ENCODE measurements at places on chromosomes 3 and 15.

DNA sequence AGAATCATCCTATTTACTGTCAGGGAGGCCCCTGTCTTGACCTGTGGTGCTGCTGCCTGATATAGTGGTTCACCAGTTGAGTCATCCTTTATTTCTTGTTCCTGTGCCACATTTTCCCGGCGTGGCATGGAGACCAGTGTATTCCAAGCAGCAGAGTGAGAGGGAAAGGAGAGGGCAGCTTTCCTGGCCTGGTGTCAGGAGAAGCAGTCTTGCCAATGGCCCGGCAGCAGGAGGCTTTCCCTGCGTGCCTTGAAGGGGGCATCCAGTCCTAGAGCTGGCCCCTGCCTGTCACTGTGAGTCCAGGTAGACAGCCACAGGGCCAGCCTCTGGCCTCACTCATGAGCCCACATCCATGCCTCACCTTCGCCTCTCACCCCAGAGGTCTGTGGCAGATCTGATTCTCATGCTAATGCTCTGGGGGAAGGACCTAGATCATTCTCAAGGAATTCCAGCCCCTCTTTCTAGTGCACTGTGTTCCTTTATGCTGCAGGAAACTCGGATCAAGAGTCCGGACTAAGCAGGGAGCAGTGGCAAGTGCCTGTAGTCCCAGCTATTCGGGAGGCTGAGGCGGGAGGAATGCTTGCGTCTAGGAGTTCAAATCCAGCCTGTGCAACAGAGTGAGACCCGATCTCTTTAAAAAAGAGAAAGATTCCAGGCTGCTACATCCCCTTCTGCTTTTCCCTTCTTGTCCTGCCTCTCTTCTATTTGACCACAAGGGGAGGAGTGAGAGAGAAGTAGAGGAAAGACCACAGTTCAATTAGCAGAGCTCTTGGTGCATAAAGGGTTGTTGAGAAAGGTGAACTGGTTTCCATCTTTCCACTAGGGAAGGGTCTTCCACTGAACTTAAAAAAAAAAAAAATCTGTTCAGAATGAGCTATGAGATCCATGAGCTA lies 66.8 kb upstream of the HACD2 start:
- no peak for DNase-seq

DNA sequence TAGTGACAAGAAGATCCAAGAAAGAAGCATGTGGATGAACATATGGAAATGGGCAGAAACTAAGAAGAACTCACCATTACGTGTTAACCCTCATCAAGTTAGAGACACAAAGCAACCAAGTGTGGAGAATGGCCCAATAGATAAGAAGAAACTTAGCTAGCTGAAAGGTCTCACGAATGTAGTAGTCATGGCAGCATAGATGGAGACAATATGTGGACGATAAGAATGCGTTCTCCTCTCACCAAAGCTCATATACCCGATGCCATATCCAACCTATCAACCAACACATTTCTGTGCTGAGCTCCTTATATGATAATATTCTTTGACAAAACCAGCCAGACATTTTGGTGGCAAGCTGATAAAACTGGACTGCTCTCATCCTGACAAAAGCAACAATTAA lies 15.1 kb upstream of the CLDN1 start:
- no peak for DNase-seq

- no peak for DNase-seq
Observed at GRCh38 chr3:194587438-194587931, 45.7 kb downstream of the TMEM44 start.

DNA sequence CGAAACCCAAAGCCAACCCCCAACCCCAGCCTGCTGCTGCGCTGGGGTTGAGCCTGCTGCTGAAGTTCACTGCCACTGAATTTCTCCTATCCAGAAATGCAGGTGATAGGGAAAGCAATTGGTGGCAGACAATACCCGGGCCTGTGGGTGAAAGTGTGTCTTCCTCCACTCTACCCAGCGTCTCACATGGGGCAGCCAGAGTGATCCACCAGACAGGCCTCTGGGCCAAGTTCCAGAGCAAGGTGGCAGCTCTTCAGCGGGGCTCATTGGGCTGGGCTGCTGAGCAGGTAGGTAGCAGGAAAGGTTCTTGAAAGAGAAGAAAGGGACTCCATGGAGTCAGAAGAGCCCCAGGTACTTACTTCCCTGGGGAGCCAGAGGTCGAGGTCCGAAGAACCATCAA lies 6.0 kb downstream of the ADCY5 start:
- DNase-seq: no peak

DNA sequence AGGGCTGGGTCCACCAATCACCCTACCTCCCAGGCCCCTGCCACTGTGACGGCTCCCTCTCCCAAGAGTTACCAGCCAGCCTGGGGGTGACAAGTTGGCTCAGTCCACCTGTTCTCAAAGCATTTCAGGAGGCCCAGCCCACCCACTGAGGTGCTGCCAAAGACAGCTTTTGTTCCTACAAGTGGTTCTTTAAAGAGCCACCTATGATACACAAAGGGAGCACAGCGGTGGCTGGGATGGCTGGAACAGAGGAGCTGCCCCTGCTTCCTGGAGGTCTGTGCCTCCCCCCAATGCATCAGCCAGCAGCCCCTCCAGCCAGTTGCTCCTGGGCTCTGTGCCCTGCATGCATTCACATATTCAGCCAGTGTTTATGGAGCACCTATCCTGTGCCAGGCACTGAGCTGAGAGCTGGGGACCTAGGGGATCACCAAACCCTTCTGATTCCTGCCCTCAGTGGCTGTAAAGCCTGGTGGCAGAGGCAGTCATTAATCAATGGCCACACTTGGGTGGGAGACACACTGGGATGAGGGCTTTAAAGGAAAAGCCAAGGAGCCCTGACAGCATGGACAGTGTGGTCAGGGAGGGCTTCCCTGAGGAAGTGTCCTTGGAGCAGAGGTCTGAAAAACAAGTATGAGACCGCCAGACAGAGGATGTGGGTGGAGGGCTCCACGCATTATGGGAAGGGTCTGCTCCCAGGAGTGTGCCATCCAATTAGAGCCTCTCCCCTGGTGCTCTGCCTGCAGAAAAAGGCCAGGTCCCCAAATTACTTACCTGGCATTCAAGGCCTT lies 107.1 kb upstream of the LINGO1 start:
- DNase-seq: peak; percentile 75

DNA sequence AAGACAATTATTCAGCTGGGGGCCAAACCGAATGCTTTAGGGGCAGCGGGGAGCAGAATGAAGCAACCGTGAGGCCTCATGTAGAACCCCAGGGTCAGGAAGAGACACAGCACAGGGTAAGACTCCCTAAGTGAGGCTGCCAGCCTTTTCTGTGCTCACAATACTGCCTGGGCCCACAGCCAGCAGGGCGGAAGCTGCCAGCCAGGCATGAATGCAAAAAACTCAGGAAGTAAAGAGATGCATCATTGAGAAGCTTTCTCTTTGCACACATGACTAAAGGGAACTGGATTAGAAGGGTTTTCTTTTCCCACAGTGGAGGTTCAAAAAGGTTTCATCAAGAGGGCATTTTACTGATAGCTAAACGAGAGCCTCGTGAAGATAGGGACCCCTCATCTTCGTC lies 33.3 kb downstream of the CA12 start:
- peak; percentile 60 for DNase-seq

DNA sequence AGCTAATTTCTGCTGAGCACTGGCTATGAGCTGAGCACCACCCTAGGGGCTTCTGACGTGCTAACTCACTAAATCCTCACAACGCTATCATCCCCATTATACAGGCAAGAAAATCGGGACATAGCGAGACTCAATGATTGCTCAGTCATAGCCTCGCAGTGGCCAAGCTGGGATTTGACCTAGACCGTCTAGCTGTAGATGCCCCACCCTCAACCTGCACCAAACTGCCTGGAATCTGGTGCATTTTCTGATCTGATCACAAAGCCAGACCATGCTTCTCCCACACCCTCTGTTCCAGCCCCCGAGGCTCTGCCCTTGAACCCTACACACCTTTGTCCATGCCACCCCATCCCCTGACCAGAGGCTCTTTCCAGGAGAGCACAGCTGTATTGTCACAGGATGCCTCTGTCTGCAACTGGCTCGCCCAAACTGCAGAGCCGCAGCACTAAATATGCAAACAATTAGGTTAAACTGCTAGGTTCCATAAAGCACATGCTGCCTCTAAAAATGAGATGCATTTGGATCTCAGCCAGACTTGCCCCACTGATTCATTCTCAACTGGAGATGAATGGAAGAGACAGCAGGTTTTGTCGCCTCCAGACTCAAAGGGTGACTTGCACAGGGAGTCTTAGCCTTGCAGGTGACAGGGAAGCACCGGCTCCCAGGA lies 95.2 kb downstream of the NUP210 start:
- DNase-seq: no peak

DNA sequence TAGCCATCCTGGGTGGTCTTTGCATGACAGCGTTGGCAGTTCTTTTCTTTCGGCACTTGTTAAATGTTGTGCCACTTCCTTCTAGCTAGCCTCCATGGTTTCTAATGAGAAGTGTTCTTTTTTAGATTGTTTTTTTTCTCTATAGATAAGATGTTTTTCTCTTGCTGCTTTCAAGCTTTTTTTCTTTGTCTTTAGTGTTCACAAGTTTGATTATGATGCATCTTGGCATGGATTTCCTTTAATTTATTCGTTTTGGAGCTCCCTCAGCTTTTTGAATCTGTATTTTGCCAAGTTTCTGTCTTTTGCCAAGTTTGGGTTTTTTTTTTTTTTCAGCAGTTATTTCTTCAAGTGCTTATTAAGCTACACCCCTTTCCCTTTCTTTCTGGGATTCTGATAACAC lies 53.1 kb downstream of the TM2D3 start:
- no peak for DNase-seq

- DNase-seq: no peak
Observed at GRCh38 chr3:31804251-31805051, 176.6 kb downstream of the OSBPL10 start.

GRCh38 chr15:95655089-95655607 lies 675.4 kb upstream of the NR2F2 start:
- no peak for DNase-seq

DNA sequence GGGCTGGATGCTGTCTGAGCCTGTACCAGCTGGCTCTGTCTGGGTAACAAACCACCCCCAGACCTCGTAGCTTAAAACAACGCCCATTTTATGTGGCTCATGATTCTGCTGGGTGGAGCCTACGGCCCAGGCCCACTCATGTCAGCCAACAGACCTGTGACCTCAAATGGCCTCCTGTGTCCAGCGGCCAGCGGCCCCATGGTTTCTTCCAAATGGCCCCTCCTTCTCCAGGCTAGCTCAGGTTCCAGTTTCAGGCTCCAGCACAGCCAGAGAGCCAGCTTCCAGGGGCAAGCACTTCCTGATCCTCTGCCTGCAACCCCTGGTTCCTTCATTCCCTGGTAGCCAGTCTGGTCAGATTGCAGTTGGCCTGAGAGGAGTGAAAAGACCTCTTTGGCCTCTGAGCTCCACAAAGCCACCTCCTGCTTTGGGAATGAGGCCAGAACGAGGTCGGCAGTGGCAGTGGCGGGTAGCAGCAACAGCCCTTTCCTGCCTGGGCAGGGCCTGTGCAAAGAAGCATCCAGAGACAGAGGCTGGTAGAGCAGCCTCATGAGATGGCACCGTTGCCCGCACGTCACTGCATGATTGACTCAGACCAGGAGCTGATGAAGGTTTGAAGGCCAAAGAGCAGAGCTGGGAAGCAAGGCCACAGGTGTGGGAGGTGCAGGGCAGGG lies 21.0 kb upstream of the PLXNA1 start:
- no peak for DNase-seq

DNA sequence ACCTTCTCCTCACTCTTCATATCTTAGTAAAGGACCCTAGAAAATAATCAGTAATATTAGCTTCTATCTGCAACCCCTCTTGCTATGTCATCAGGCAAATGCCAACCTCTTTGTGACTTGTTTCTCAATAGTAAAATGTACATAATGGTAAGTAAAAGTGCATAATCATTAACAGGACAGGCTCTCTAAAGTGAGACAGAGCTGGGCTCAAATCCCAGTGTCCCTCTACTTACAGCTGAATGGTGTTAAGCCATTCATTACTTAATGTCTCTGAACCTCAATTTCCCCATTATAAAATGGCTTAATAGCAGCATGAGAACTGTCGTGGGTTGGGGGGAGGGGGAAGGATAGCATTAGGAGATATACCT lies 62.6 kb upstream of the ATP11B start:
- no peak for DNase-seq

- no peak for DNase-seq
Observed at GRCh38 chr3:177473184-177473583, 275.9 kb upstream of the TBL1XR1 start.
